ENCODE measurements at places on chromosomes 4 and X.
A peak's percentile ranks its signal among the peaks of the same experiment; 100 is the strongest.

DNA sequence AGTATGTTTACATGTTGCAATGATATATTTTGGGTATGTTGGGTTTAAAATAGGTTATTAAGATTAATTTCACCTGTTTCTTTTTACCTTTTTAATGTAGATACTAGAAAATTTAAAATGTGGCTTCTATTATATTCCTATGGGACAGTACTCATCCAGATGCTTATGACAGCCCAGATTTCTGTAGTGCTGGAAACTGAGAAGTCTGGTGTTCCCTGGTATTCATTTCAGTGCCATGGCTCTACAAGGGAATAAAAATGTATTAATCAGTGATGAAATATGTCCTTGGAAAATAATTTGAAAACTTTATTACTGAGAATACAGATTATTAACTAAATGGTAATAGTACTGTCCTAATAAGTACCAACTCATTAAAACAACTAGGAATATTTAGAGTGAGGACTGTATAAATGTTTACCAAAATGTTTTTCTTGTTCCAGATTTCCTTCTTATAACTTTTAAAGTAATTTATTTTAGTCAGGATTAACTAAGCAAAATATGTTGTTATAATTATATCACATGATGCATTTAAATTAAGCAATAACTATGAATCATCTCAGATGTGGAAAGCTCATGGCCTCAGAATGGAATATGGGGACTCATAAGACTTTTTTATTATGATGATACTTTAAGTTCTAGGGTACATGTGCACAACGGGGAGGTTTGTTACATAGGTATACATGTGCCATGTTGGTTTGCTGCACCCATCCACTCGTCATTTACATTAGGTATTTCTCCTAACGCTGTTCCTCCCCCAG lies 25.3 kb downstream of the ARHGAP24 start:
- no peak for DNase-seq

- DNase-seq: peak; percentile 81
These were observed at the start of gene SLC16A2 for GRCh38 chrX:74421036-74421739. SLC16A2 (plus strand) TSS chrX:74421493; CDS start chrX:74421638, 145 bp downstream.

GRCh38 chr4:17760626-17761025 lies 20.8 kb downstream of the FAM184B start:
- DNase-seq: no peak

DNA sequence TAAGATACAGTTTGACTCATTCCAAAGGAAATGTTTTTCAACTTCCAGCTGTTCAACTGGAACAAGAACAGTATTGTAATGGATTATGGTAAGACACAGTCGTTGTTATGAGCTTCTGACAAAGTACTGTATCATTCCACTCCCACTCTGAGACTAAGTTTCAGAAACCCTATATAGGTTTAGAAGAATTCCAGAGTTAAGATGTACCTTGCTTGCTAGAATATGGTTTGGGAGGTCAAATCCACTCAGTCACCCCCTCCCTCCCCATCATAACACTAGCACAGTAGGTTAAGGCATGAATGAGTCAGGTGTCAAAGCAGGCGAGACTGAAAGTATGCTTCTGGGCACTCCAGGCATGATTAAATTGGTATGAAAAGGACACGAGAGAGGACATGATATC lies 339.7 kb downstream of the DMD start:
- DNase-seq: no peak

- DNase-seq: peak; percentile 31
These were observed 12.2 kb downstream of the RGS12 start for GRCh38 chr4:3304831-3305609.

DNA sequence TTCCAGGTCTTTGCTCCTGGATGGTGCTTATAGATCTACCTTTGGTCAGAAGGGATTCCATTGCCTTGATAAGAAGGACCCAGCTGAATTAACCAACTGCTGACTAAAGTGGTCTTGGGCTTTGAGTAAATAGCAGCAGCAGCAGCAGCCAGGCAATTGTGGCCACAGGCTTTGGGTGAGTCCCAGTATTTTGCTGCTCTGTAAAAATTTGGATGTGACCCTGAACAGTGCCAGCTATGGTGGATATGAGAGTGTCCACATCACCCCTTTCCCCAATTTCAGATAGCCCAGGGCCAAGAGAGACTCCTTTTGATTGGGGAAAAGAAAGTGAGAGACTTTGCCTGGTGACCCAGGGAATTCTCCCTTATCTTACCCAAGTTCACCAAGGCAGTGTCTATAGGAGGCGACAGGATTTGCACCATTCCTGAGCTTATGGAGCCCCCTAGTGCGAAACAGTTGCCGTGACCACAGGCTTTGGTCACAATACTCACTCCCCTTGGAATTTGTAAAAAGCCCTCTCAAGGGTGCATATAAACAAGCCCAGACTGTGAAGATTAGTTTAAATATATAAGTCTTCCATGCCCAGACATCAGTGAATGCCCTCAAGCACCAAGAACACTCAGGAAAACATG lies 518.0 kb downstream of the TMA16 start:
- DNase-seq: no peak

- DNase-seq: no peak
These were observed 54.9 kb upstream of the PDE5A start for GRCh38 chr4:119683518-119683917.

All from fibroblast of upper back skin (primary cell).